AG08395 (cell line): ENCODE measurements at places on chromosomes 5 and 9.
A peak's percentile ranks its signal among the peaks of the same experiment; 100 is the strongest.

DNA sequence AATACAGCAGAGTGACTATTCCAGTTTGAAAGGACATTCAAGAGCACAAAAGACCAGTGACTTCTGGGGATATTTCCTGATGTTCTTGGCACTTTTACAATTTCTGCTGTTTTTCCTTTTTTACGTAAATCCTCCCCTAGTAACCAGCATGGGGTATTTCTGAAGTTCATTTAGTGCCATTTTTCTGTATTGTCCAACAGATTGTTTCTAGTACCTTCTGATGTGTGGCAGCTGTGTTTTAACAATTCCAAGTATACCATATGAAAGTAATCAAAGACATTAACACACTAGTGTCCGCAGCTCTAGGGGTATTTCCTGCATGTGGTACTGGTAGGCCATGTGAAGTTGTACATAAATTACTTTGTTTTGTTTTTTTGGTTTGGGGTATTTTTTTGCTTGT is 53.0 kb upstream of the SMARCA2 start:
- DNase-seq, result no peak

- DNase-seq, result no peak
Observed at GRCh38 chr5:60841361-60841760, 2.7 kb downstream of the ELOVL7 start.

DNA sequence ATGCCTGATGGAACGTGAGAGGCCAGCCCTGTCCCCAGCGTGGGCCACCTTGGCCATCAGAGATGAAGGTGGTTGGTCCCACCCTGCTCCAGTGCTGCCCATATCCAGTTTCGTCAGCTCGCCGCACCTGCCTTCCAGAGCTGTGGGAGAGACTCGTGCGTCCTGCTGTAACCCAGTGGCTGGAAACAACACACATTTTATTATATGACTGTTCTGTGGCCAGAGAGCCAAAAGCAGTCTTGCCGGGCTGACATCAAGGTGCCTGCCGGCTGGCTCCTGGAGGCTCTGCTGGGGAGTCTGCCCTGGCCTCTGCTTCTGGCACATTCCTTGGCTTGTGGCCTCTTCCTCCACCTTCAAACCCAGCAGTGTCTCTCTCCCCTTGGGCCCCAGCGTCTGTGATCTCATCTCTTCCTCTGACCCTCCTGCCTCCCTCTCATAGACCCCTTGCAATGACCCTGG is 94.7 kb downstream of the RXRA start:
- no peak for DNase-seq

DNA sequence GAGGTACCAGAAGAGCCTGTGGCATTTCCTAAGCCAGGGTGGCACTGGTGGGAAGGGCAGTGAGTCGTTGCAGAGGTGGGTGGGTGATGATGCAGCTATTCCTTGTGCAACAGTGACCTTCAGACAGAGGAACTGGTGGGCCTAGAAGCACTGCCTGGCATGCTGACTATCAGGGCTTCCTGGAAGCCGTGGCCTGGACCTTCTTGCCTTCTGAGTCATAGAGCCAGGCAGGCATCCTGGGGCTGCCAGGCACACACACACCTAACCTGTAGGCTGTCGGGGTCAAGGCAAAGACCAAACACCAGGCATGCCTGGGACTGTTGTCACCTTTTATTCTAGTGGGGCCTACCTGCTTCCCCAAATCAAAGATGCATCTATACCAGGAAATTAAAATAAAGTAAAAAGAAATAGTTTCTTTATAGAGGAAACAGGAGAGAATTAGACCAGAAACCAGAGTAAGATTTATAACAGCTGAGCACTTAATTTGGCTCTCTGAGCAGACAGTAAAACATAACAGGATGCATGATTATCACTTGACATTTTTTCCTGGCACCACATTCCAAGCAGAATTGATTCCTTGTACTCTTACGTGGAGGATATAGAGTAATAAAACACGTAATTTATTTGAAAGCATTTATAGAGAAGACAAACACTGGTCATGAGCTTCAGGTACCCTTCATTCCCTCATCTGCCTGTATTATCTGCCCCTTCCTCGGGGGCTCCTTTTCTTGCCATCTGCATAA is 25.1 kb downstream of the NANS start:
- peak; percentile 50 for DNase-seq
